Naive thymus-derived CD8-positive, alpha-beta T cell (primary cell): ENCODE measurements at places on chromosomes 7 and 10. TPM values are rescaled to one million over a fixed set of nuclear protein-coding genes. Genes with fewer than 3 reads are reported as not detected.
A peak's percentile ranks its signal among the peaks of the same experiment; 100 is the strongest.

- DNase-seq, result no peak
Observed at GRCh38 chr7:157830331-157830730, 493.5 kb downstream of the DNAJB6 start.

DNA sequence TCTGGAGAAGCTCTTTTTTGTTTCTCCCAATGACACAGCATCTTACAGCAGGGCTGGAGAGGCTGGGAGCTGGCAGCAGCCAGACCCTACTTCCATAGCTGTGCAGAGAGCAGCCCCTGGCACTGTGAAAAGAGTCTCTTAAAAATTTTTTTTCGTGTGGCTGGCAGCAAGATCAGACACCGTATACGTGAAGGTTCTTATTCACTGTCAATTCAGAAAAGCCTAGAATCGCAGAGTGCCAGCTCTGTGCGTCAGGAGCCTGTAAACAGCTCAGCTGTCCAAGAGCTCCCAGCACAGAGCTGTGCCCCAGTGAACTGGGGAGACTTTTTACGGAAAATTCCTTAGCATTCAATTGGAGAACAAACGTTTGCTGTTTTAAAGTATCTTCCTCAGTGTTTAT, 6.5 kb downstream of the BAG3 start:
- no peak for DNase-seq

GRCh38 chr10:14179251-14179650, 151.5 kb downstream of the FRMD4A start:
- DNase-seq, result no peak

DNA sequence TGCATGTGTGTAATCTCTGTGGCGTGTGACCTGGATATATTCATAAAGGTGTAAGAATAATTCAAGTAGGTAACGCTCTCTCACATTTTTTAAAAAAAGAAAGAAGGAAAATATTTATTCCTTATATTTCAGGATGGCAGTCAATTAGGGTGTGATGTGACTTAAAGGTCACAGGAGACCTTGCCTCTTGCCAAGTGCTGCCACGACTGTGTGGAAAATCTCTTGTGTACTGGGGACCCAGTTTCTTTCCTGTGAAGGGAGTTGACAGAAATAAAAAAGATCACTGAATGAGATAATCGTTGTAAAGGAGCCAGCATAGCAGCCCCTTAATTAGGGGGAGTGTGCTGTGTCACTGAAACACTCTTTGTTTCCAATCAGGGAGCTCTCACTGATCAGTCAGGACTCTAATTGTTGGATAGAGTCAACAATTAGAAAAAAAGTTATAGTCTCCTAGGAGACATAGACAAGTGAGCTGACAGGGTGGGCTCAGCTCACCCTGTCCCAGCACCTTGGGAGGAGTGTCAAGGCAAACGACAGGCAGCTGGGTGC, 31.1 kb downstream of the PTPRE start:
- no peak for DNase-seq

DNA sequence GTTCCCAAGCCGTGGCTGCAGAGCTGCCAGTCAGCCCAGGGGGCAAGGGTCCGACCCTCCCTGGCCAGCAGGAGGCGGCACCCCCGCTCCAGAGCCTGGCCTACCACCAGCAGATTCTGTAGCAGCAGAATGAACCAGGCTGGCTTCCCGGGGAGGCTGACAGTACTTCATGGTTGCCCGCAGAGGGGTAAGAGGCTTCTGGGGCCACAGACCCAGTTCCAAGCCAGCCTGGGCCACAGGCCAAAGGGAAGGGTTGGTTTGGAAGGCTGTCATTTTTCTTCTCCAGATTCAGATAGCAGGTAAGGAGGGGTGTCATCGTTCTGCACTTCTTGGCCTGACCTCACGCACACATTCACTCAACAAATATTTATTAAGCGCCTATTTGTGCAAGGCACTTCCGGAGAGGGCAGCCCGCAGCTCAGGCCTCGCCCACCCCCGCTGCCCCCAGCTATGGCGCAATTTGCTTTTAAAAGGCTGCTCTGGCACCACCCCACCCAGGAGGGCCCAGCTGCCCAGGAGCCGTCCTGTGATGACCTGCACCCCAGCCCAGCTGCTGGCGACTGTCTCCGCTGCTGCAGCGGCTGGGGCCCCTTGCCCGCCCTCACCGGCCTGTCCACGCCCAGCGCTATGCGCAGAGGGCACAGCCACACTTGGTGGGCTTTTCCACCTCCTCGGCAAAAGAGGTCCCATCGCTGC, 168.5 kb downstream of the LCOR start:
- no peak for DNase-seq

FAM13C gene
- not detected for total RNA-seq

DNA sequence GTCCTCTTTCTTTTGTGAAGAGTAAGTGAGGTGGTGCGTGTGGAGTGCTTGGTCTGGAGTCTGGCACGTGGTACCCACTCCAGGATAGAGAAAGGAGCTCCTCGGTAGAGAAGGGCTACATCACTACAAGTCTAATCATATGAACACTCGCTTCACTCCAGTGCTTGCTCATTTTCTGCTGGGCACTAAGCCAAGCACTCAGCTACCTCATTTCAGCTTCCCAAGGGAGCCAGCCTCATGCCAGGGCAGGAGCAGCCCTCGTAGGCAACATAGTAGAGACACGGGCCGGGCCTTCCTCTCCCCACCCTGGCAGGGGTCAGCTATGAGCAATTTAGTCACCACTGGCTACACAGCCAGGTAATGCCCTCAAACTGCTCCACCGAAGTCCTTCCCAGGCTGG, 11.4 kb upstream of the HSPA12A start:
- DNase-seq, result no peak

- DNase-seq, result no peak
Observed at GRCh38 chr7:116305485-116306408, 95.4 kb downstream of the TES start.

- DNase-seq, result no peak
Observed at GRCh38 chr7:56091591-56091990, 1.2 kb downstream of the PHKG1 start.

- no peak for DNase-seq
Observed at GRCh38 chr7:65846008-65846570, 26.8 kb upstream of the VKORC1L1 start.

GRCh38 chr10:117492504-117492903, 50.0 kb upstream of the EMX2 start:
- DNase-seq, result no peak

- DNase-seq, result no peak
Observed at GRCh38 chr7:17709127-17709526, 231.2 kb downstream of the SNX13 start.

GRCh38 chr10:129525401-129525801, 58.4 kb downstream of the MGMT start:
- no peak for DNase-seq

WNT16 gene
- 0.21 TPM for total RNA-seq

DNA sequence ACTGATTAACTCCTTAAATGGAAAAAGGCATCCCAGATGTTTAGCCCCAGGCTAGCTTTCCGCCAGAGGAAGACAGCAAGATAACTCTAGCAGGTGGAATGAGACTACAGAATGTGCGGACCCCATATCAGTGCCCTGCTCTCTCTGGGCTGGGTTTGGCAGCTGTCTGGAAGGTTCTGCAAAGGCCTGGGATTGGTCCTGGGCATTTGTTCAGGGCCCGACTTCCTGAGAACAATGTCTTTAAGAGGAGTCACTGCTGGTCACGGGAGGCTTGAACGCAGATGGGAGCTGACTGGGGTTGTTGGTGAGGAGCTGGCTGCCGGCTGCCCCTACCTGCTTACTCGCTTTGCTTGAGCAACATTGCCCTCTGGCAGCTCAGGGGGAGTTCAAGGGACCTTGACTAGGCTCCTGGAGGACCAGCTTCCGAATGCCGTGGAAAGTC, 130.6 kb upstream of the BTBD16 start:
- no peak for DNase-seq

- no peak for DNase-seq
Observed at GRCh38 chr10:47140761-47141348, 159.1 kb upstream of the GDF10 start.

DENND2A gene
- total RNA-seq, result 0.10 TPM

- DNase-seq, result no peak
Observed at GRCh38 chr10:30915146-30915545, 116.5 kb downstream of the ZNF438 start.

DNA sequence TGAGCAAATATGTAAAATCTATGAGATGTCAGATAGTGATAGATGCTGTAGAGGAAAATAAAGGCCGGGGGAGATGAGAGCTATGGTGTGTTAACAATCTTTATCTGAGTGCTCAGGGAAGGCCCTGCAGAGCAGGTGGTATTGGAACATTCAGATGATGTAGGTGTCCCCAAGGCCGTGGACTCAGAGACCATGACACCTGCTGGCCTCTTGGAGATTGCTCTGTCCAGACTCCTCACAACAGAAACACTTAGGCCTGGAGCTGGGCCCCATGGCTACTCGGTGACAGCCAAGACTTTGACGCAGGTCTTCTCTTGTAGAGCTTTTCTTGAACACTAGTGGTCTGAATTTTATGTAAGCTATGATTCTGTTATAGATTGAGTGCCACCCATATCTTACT, 13.3 kb downstream of the AKR1E2 start:
- no peak for DNase-seq

GRCh38 chr7:85413718-85414117, 226.9 kb upstream of the SEMA3D start:
- DNase-seq, result no peak

- no peak for DNase-seq
Observed at GRCh38 chr10:37623506-37623905, 233.9 kb downstream of the ZNF248 start.

GRCh38 chr10:35089611-35090161, 455 bp downstream of the CUL2 start:
- peak; percentile 21 for DNase-seq

DNA sequence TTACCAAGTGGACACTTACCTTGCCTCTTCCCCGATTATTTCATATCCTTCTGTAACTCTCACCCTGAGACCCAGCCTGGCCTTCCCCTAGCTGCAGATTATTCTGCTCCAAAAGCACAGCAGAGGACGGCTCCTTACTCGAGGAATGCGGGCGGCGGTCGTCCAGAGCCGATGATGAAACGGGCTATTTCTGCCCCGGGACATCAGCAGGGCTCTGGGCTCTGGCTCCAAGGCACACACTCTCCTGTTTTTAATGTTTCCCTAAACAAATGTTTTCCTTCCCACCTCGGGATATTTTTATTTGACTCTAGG, 343 bp upstream of the C10orf71 start:
- no peak for DNase-seq

TRPV6 gene
- not detected for total RNA-seq

DNA sequence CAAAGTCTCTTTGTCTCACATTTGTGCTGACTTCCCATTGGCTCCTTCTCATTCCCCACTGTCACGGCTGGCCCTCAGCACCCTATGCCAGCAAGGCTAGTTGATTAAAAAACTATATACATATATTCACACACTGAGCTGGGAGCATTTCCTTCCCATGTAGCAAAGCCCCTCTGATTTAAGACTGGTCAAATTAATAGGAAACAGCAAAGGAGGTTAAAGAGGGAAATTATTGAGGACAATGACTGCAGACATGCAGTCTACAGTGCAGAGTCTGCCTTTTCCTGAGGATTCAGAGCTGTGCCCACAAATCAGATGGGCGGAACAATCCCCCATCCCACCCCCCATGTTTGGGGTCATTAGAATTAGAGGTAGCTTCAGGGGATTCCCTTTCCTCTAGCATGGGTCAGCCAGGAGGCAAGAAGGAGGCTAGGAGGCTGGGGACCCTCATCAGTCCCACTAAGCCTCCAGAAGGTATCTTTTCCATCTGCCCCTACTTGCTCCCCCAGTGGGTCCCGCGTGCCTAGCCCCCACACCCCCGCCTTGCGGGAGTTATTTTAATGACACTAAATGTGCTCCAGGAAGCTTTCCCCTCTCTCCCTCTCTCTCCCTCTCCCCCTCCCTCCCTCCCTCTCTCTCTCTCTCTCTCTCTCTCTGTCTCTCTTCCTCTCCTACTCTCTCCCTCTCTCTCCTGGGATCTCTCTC, 9.8 kb upstream of the DLX6 start:
- DNase-seq, result no peak

DNA sequence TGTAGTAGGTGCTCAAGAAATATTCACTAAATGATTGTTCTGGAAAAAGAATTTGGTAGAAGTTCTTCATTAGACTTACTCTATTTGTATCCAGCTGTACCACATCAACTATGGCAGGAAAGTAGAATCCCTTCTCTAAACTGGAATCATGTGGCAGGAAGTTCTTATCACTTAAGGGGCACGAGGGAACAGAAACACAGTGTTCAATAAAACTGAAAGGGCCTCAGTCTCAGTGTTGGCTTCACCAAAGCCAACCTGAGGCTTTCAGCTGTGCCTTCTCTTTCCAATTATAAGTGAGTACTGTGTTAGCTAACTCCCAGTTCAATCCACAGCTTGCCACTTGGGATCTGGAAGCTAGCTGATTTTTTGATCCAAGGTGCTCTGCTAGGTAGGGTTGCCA, 257.6 kb upstream of the LRGUK start:
- DNase-seq, result no peak

GRCh38 chr7:55438085-55438756, 73.1 kb downstream of the LANCL2 start:
- no peak for DNase-seq

DNA sequence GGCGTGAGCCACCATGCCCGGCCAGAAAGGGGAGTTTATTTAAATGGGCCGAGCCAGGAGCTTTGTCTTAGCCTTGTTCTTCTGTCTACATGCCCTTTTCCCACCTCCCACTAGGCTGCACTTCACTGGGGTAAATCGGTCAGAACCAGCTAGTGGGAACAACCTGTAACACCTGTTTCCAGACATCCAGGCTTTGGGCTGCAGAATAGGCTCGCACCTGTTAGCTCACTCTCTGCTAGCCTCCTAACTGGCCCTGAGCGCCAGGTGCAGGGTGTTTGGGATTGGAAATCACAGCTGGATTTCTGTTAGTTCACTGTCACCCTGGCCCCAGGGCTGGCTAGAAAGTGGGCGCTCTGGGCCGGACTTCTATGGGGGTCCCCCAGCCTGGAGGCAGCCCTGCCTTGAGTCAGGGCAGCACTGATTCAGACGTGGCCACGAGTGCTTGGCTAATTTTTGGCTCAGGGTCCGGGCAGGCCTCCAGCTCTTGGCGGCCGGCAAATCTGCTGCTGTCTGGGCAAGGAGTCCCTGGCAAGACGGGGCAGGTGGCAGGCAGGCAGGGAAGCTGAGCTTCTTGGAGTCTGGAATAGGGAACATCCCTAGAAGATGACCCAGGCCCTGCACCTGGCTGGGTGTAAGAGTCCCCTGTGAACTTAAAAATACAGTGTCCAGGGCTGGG, 48.6 kb downstream of the GTF2IRD1 start:
- no peak for DNase-seq

- no peak for DNase-seq
Observed at GRCh38 chr7:108451296-108451848, 4.9 kb downstream of the NRCAM start.

- no peak for DNase-seq
Observed at GRCh38 chr7:87156709-87157108, 4.5 kb downstream of the DMTF1 start.

- DNase-seq, result no peak
Observed at GRCh38 chr7:149253665-149254064, 8.3 kb upstream of the ZNF783 start.

GRCh38 chr10:106942035-106942662, 222.4 kb downstream of the SORCS1 start:
- DNase-seq, result no peak

GRCh38 chr10:130481076-130481930, 345.1 kb downstream of the GLRX3 start:
- DNase-seq, result no peak

EN2 gene
- total RNA-seq, result not detected

GRCh38 chr7:108030516-108030915, 27.6 kb upstream of the LAMB1 start:
- no peak for DNase-seq

GRCh38 chr10:47457528-47457820, 26.4 kb downstream of the ANXA8 start:
- DNase-seq, result no peak

DNAAF5 gene
- total RNA-seq, result 16.3 TPM

GRCh38 chr10:8563478-8563877, 509.0 kb downstream of the GATA3 start:
- no peak for DNase-seq
